ENCODE measurements at places on chromosomes 6 and 20.

DNA sequence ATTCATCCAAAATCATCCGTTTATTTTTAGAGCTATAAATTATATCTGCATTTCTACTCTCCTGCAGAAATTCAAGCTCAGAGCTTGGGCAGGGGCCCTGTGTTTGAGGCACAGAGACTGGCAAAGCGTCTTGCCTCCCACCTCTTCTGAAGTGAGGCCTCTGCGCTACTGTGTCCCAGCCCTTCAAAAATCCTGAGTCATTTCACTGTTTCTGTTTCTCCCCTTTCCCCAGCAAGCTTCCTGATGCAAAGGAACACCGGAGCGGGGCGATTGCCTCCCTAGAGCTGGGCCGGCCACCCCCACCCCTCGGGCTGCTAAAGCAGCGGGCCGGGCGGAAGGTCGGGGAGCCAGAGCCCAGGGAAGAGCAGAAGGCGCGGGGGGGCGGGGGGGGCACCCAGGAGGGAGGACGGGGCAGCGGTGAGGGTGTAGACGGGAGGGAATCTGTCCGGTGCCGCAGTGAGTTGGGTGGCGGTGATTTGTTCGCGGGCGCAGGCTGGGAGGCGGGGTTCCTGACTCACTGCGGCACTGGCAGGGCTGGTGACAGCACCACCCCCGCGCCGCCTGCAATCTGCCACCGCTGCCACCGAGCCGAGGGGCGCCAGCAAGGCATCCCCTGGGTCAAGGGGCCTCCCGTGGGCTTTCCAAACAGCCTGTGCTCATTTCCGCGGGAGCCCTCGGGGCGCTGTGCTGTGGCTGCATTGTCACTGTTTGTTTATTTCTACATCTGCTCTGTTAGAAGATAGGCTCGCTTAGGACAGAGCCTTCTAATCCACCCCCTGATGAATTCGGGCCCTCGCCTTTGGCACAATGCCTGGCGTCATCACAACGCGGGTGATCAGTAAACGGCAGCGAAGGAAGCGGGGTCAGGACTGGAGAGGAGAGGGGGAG is 46.5 kb upstream of the SNAP25 start:
- ATAC-seq, result no peak

DNA sequence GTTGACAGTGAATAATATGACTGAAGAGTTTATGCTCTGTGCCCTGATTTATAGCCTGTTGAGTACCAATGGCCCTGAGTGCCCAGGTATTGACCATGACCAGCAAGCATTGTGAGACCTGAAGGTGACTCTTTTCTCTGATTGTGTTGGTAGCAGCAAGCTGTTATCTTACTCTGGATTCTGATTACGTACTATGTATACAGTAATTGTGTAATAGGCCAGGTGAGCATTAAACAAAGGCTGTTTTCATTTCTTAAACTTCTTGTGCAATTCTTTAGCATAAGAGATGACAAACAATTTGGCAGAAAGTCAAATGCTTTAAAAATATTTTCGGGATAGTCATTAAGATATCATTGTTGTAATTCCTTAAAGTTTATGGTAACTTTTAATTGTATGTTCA is 111.7 kb upstream of the PTPRK start:
- ATAC-seq, result no peak

GRCh38 chr6:52098721-52099120 is 11.3 kb upstream of the PKHD1 start:
- no peak for ATAC-seq

- ATAC-seq, result no peak
Observed at GRCh38 chr6:123811378-123811777, 7.7 kb downstream of the NKAIN2 start.

DNA sequence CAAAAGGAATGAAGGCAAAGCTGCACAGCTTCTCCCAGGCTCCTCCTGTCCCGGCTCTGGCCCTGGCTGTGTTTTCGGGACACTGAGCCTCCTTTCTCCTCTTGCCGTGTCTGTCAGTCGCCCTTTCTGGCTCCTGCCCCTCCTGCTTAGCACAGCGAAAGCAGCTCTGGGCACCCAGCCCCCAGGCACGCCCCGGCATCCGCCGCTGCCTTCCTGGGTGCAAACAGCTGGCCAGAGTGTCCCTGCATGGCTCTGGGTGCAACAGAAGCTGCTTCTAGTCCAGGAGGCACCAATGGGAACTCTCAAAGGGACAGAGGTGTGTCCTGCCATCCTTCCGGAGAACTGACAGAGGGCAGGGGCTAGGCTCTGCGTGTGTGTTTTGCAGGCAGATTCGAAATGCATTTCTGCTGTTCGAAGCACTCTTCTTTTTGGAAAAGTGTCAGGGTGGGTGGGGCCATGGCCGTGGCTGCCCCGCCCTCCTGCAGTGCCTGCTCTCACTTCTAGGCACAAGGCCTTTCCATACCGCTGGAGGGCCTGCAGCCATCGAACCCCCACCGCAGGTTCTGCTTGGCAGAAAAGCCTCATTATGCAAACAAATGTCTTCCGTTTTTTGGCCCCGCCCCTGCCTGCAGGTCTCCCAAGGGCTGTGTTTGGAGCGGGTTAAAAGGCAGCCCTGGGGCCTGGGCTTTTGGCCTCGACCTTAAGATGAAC is 15.5 kb downstream of the COL9A3 start:
- peak; percentile 85 for ATAC-seq

- ATAC-seq, result no peak
Observed at GRCh38 chr6:12066297-12066696, 54.2 kb downstream of the HIVEP1 start.

GRCh38 chr6:105619971-105620741 is 217.3 kb upstream of the PREP start:
- ATAC-seq, result no peak

DNA sequence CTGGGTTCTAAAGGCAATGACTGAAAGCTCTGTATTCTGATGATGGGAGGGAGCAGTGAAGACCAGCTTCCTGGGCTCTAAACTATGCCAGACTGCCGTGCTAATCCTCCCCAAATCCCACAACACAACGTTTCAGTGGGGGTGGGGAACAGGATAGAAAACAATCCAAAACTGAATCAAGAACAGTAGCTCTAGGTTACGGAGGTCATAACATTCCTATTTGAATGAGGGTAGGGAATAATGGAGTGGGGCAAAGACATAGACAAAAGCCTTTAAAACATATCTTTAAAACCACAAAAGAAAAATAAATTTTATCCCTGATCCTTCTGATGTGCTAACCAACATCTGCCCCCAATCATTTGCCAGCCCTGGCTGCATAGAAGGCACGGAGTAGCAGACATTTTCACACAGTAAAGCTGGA is 7.8 kb downstream of the USP49 start:
- no peak for ATAC-seq

GRCh38 chr6:22115559-22115958 is 181.3 kb downstream of the PRL start:
- no peak for ATAC-seq

DNA sequence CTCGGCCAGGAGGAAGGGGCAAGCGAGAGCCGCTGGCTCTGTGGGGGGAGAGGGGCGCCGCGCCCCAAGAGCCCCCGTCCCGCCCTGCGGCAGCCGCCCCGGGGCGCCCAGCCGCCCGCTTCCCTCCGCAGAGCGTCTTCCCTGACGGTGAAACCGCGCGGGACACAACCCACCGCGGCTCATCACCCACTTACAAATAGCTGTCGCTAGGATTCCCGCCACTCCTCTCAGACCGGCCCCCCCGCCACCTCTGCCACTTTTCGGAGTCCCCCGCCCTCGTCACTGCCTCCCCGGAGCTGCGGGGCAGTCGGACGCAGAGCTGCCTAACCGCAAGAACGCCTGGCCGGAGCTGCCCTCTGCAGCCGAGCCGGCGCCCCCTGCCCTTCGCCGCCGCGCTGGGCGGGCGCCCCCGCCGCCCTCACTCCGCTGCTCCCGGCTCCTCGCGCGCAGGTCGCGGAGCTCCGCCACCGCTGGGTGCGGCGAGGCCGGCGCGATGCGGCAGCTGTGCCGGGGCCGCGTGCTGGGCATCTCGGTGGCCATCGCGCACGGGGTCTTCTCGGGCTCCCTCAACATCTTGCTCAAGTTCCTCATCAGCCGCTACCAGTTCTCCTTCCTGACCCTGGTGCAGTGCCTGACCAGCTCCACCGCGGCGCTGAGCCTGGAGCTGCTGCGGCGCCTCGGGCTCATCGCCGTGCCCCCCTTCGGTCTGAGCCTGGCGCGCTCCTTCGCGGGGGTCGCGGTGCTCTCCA is at the start of gene SLC35D3:
TSS of gene SLC35D3 (plus strand) at position 366 of the 749 bp plus-strand sequence. CDS start at position 494, 128 bp downstream.
- ATAC-seq, result no peak

GRCh38 chr20:37362231-37362792 is 16.4 kb downstream of the SRC start:
- ATAC-seq, result no peak

GRCh38 chr20:326645-327185 is 1.4 kb downstream of the SOX12 start:
- no peak for ATAC-seq

DNA sequence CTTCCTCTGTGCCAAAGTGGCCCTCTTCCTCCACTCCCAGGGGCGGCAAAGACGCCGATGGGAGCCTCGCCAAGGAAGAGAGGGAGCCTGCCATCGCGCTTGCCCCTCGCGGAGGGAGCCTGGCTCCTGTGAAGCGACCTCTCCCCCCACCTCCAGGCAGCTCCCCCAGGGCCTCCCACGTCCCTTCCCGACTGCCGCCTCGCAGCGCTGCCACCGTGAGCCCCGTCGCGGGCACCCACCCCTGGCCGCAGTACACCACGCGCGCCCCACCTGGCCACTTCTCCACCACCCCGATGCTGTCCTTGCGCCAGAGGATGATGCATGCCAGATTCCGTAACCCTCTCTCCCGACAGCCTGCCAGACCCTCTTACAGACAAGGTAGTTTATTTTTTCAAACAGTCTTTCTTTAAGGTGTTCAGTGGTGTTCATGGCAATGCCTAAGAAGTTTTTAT is 64.9 kb downstream of the FNDC1 start:
- ATAC-seq, result no peak

- no peak for ATAC-seq
Observed at GRCh38 chr6:131103296-131103695, 32.0 kb upstream of the AKAP7 start.

All from stimulated activated memory B cell treated with anti-CD40 and anti-IgM and Interleukin-4, amounts not matched to agents 10 μg/mL and 1 μg/mL and 100 μg/mL, for 72 hours (primary cell).